ENCODE measurements at places on chromosomes 2 and 18.
A peak's percentile ranks its signal among the peaks of the same experiment; 100 is the strongest.

GRCh38 chr2:47629501-47630460 lies 153.2 kb upstream of the MSH6 start:
- no peak for DNase-seq

GRCh38 chr18:59744271-59744721 lies 47.1 kb upstream of the CCBE1 start:
- DNase-seq = no peak

- DNase-seq = no peak
Measured at GRCh38 chr2:110854355-110855081, 122.1 kb downstream of the ACOXL start.

- peak; percentile 21 for DNase-seq
Measured at GRCh38 chr2:26298638-26299393, 47.1 kb upstream of the SELENOI start.

DNA sequence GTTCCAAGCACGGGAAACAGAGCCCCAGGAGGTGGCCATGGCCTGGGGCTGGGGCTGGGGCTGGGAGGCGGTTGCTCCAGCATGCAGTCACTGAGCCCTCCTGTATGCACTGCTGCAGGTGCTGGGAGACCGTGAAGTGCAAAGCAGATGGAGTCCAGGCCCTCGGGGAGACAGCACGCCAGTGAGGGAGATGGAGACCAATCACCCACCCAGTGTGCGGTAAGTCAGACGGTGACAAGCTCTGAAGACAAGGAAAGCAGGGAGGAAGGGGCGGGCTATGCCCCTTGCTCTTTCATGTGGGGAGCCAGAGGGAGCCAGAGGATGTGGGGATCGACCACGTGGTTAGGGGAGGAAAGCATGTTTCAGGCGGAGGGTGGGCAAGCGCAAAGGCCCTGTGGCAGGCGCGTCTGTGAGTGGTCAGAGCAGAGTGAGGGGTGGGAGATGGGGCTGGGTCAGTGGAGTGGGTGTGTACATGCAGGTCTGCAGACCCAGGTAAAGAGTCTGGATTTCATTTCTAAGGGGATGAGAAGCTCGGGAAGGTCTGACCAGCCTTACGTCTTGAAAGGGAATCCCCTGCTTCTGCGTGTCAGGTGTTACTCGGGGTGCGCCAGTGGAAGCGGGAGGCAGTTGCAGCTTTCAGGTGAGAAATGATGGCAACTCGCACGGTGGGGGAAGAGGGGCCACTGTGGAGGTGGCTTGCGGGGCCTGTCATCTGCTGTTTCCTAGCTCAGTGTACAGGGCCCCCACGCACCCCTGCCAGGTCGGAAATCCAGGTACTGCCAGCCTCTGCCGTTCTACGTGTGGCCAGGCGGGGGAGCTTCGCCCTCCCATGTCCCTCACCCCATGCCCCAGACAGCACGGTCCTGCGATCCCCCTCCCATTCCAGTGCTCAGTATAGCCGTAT lies 19.4 kb downstream of the RRM2 start:
- no peak for DNase-seq

All from activated CD4-positive, alpha-beta T cell treated with anti-CD3 and anti-CD28 coated beads for 1 hour (primary cell).